ENCODE measurements at places on chromosomes 4 and X. TPM values are rescaled to one million over a fixed set of nuclear protein-coding genes. Genes with fewer than 3 reads are reported as not detected.

Gene SGMS2
- 1.2 TPM for total RNA-seq

Gene LUZP4
- total RNA-seq: not detected

Gene STATH
- not detected for total RNA-seq

DNA sequence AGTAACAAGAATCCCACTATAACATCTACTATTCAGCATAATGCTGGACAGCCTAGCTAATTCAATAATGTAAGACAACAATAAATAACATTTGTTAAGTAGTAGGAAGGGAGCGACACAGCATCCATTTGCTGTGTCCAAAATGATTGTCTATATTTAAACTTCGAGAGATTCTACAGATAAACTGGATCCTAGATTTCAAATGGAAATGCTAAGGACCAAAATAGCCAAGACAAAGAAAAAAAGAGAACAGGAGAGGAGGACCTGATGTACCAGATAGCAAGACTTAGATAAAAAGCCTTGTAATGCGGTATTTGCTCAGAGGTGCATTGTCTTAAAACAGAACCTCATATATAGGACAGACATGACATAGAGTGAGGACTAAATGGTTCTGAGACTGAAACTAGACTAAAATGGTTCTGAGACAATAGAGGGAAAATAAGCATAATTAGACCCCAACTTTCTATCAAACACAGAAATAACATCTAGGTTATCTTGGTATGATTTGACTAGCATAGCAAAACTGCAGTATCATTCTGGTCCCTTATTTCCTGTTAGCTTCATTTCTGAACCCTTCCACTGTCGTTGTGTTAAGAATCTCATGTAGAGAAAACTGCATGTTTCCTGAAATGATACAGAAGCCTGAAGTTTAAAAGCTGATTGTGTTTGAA, 3.8 kb downstream of the HPGDS start:
- no peak for DNase-seq
- H3K36me3 ChIP-seq: no peaks in the 10 kb centered on the region
- H3K4me1 ChIP-seq: no peaks in the 10 kb centered on the region
- H3K4me3 ChIP-seq: no peak overlapping the region
- H3K27me3 ChIP-seq: no peaks in the 10 kb centered on the region
- H3K27ac ChIP-seq: no peak overlapping the region

- no peak overlapping the region for H3K4me3 ChIP-seq
- H3K27me3 ChIP-seq: no peaks in the 10 kb centered on the region
- no peak for DNase-seq
- H3K27ac ChIP-seq: no peak overlapping the region
- H3K36me3 ChIP-seq: no peaks in the 10 kb centered on the region
- H3K4me1 ChIP-seq: peaks cover 16% of the 10 kb centered on the region
Measured at GRCh38 chr4:13209600-13209999, 274.5 kb downstream of the RAB28 start.

GRCh38 chr4:189505380-189505779, 435.3 kb upstream of the FRG1 start:
- DNase-seq: no peak
- H3K4me1 ChIP-seq: no peaks in the 10 kb centered on the region
- no peak overlapping the region for H3K4me3 ChIP-seq
- no peak overlapping the region for H3K27ac ChIP-seq
- no peaks in the 10 kb centered on the region for H3K27me3 ChIP-seq
- no peaks in the 10 kb centered on the region for H3K36me3 ChIP-seq

DNA sequence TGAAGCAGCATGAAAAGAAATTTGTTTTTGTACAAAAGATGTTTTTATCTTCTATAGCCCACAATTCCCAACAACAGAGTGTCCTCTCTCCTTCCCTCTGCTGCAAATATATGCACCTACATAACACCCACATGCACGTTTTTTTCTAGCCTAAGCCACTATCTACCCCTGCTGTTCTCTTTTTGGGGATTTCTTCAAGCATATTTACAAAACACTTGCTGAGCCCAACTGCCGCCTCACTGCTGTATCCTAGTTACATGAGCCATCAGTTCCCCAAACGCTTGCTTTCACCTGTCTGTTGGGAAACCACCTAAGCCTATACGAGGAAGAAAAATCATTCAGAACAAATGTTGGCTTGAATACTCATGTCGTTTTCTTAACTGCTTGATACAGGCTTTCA, 127.2 kb downstream of the CHRNA9 start:
- H3K4me1 ChIP-seq: peaks cover 20% of the 10 kb centered on the region
- no peak for DNase-seq
- no peaks in the 10 kb centered on the region for H3K27me3 ChIP-seq
- H3K27ac ChIP-seq: no peak overlapping the region
- H3K4me3 ChIP-seq: no peak overlapping the region

Data from HepG2 (cell line).